ENCODE measurements at places on chromosomes 7 and 10.

DNA sequence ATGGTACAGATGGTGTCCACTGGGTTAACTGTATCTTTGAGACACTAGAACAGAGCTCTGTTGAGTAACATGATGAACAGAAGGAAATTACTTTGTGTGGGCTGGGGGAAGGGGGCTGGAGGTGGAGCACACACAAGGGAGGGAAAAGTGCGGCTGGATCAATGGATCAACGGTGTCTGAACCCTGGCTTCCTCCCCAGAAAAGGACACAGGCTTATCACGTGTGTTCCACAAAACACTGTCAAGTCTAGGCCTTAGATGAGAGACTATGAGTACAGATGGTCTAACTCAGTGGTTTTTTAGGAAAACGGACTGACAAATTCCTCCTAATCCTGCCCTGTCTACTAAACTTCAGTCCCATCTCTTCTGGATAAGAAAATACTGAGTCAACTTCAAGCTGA is 27.8 kb downstream of the HSPB1 start:
- no peak for DNase-seq

DNA sequence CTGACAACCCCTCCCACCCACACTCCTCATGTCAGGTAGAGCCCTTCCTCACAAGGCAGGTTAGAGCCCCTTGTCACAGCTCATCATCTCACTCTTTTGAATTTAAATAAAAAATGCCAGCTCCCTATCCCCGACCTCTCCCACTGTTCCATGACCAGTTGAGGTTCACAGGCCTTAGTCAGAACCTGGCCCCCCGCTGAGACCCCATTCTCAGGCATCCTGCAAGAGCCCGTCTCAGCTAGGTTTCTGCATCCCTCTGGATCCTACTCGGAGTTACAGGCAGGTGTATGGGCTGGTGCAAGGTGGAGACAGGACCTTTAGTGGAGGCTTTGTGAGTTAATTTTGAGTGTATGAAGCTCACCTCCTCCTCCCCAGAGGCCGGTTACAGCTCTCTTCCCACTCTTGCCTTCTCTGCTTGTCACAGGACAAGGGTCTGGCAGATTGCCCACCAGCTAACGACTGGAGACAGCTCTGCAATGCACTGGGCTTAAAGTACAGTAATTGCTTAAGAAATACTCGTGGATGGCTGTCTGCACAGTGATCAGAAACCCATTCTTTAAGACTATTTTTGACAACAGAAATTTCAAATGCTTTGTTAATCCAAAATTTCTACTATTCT is 394.9 kb upstream of the DPP6 start:
- DNase-seq: no peak

GRCh38 chr10:72375585-72375984 is 20.9 kb upstream of the DNAJB12 start:
- no peak for DNase-seq

DNA sequence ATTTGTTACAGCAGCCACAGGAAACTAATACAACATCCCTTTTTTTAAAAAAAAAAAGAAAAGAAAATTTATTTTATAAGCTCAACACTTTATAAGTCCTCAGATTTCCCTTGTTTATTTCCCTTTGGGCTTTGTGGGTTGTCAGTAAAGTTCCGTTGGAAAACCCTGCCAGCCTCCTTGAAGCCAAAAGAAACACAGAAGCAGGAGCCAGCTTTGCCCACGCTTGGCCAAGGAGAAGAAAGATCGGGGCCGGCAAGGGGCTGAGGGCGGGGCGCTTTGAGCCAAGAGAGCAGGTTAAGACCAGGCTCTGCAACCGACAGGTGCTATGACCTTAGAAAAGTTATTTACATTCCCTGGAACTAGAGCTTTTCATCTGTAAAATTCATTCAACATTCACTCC is 72.7 kb downstream of the RGS10 start:
- DNase-seq: no peak

- no peak for DNase-seq
These were observed 107.7 kb upstream of the ADO start for GRCh38 chr10:62696798-62697197.

- DNase-seq: no peak
These were observed 151.5 kb upstream of the AGR3 start for GRCh38 chr7:17033245-17033644.

DNA sequence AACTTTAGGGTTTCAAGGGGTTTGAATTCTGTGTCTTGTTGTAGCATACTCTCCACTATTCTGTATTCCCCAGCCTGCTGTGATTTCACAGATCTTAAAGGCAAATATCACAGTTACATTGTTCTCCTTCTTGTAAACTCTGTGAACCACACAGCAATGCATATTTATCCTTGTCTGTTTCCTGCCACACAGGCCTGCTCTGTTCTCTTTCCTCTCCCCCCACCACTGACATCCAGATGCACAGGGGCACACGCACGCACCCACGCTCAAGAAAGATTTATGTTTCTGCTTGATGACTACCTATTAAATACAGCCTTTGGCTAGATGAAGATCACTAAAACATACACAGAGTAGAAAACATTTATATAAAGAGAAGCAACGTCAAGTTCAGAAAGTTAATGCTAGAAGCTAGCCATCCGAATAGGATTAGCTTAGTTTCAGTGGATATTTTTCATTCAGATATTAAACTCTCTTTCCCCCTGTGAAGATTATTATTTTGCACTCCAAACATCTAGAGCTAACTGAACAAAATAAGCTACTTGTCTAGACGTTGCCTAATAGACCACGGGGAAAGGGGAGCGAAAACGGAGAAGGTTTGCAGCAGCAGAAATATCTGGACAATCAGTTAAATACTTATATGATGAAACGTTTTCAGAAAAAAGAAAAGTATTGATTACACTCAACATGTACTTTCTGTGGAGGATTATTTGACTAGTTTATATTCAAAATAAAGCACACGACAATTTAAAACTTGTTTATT is 193.1 kb upstream of the SEMA3C start:
- no peak for DNase-seq

DNA sequence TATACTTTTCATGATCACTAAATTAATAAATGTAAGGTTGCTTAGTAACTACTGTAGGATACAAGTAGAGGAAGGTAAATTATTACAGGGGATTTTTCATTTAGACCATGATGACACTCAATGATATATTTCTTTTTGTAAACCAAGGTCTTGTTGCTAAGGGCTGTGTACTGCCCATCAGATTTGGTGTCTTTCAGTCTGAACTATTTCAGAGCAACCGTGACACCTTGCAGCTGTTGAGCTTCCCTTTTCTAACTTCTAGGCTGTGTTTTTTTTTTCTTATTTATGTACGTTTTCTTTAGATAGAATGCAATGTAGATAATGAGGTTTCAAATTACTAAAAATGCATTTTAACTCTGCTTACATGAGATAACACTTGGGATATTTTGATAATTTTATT is 292.0 kb upstream of the MBL2 start:
- no peak for DNase-seq

GRCh38 chr10:59895629-59896116 is 10.7 kb downstream of the CCDC6 start:
- no peak for DNase-seq

DNA sequence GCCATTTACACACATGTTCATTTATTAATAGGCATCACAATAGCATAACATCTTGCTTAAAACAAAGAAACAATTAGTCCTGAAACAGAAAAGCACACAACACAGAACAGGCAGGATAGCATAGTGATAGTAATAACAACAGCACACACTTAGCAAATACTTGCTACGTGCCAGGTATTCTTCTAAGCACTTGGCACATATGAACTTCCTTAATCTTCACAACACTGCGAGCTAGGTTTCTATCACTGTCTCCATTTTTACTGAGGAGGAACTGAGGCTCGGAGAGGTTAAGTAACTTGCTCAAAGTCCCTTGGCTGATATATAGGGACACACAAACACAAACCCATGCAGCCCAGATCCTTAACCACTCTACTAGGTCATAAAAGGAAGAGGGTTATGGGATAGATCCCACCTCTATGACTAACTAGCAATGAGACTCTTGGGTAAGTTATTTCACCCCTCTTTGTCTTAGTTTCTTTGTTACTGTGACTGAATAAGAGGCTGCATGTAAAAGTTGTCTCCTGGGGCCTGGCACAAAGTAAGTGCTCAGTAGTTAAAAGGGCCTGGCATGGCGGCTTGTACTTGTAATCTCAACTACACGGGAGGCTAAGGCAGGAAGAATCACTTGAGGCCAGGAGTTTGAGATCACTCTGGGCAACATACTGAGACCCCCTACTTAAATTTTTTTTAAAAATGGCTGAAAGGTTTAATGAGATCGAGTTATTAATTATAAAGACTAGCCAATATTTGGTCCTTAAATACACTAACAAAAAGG is 181.0 kb upstream of the RHOBTB1 start:
- DNase-seq: no peak

DNA sequence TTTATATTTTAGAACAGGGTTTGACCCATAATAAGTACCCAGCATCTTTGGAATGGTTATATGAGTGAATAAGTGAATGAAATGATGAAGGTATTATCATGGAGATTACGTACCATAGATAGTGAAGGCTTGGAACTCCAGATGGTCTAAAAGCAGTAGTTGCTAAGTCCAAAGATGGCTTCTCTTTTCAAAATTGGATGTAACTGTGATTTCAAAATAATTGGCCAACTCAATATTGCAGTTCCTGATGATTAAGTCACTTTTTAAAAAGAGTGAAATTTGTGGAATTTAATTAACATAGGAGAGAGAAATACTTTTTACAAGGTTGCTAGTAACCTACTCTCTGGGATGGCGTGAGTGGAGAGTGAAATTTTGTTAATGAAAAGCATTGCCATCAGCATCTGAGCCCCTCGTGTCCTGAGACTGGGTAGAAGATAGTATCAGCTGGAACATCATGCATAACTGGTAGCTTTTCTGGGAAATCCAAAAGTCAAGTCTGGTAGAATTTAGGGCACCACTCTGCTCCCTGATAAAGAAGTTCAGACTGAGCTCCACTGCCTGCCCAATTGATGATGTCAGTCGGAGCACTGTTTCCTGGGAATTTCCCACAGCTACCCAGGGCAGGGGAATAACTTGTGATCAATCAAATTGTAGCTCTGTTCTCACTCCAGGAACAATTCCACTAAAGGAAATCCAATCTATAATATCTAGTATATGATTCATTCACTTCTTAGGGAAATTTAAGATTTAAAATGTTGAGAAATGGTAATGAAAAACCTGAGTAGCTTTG is 3.2 kb downstream of the GPR141 start:
- DNase-seq: no peak

DNA sequence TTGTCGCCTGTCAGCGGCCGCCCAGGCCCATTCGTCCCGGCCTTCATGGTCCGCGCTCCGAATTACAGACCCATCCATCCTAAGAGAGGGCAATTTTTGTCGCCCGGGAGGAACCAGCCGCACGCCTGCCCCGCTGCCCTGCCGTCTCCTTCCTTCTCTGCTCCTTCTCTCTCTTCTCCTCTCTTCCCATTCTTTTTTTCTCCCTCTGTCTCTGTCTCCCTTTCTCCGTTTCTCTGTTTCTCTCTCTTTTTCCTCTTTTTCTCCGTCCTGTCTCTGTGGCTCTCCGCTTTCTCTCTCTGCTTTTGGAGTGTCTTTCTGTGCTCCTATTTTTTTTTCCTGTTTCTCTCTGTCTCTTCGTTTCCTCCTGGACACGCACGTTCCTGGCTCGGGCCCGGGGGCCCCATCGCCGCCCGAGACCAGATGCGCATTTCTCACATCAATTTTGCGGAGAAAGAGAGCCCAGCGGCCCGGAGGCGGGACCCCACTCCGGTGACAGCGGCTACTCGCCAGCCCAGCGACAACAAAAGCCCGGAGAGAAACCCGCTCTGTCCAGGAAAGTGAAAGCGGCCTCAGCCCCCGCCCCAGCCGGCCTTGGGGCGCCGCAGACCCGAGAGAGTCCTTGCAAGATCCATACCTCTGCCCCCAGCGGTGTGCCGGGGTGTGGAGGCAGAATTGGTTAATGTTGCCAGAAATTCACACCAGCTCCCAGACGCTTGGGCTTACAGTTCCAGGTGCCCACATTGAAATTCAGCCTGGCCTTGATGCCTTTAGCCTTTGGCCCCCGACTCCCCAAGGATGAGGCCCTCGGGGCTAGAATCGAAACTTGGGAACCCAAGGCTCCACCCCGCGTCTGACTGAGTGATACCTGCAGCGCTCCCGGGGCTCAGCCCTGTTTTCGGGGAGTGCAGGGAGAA is 4.1 kb downstream of the LBX1 start:
- DNase-seq: no peak
